Thoracic aorta (tissue), 2 donors: ENCODE measurements at places on chromosomes 6 and 20. TPM values are rescaled to one million over a fixed set of nuclear protein-coding genes. Genes with fewer than 3 reads are reported as not detected.

GRCh38 chr20:20834008-20834407, 121.6 kb upstream of the RALGAPA2 start:
- no peak for DNase-seq

GRCh38 chr6:73382462-73383113, 12.0 kb upstream of the DDX43 start:
- no peak for DNase-seq

- no peak for DNase-seq
Observed at GRCh38 chr20:933029-933428, 16.9 kb upstream of the ANGPT4 start.

DNA sequence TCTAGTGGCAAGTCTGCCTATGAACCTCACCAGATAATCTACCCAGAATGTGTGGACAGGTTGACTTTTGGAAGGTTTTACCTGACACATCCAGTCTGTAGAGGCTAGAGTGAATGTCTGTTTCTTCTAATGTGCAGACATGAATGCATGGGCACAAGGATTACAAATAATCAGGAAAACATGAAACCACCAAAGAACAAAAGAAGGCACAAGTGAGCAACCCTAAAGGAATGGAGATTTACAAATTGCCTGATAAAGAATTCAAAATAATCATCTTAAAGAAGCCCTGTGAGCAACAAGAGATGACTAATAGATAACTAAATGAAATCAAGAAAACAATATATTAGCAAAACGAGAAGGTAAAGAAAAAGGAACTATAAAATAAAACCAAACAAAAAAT, 876.1 kb upstream of the ADGRB3 start:
- DNase-seq, result no peak

DNA sequence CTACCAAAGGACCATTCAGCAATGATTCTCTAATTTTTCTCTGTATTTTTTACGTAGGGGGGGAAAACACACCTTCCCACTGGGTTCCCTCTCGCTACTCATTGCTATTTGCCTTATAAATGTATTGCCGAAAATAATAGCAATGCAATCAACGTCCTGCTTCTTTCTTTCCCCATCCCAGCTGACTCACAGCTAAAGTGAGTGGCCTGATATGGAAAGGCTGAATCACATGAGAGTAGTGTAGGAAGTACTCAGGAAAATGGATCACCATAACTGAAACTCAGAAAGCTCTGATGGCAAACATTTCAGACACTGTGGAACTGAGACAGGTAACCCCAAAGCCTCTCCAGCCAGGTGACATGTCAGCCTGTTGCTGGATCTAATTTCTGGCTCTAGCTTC, 49.3 kb upstream of the SRPK1 start:
- DNase-seq, result no peak

- no peak for DNase-seq
Observed at GRCh38 chr6:44569931-44570385, 182.5 kb downstream of the CDC5L start.

DNA sequence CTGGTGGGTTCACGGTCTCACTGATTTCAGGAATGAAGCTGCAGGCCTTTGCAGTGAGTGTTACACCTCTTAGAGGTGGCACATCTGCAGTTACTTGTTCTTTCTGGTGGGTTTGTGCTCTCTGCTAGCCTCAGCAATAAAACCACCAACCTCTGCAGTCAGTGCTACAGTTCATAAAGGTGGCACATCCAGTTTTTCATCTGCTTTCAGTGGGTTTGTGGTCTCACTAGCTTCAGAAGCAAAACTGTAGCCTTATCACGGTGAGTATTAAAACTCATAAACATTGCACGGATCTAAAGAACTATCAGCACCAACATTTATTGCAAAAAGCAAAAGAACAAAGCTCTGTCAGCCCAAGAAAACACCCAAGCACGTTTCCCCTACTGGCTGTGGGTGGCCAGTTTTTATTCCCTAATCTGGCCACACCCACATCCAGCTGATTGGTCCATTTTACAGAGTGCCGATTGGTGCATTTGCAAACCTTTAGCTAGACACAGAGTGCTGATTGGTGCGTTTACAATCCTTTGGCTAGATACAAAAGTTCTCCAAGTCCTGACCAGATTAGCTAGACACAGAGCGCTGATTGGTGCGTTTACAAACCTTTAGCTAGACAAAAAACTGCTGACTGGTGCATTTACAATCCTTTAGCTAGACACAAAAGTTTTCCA, 3.4 kb upstream of the TMEM14C start:
- no peak for DNase-seq

GRCh38 chr6:14791526-14791925, 454.3 kb upstream of the JARID2 start:
- no peak for DNase-seq

DNA sequence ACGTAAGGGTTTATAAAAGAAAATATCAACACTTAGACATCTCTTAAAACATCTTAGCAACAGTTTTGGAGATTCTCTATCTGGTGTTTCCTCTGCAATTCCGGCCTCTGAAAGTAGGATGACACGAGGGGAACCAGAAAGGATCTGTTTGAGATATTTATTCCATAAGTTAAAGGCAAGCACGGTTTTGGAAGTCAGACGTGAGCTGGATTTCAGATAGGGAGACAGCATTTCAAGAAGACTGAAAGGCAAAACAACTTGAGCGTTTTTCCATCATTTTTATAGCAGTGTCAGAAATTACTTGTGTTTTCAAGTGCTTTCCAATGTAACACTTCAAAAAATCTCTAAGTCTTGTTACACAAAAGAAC, 52.9 kb upstream of the BTN3A2 start:
- no peak for DNase-seq

GRCh38 chr6:162708971-162709370, 18.6 kb downstream of the PRKN start:
- no peak for DNase-seq

- no peak for DNase-seq
Observed at GRCh38 chr6:90446164-90446563, 140.7 kb downstream of the MAP3K7 start.

DNA sequence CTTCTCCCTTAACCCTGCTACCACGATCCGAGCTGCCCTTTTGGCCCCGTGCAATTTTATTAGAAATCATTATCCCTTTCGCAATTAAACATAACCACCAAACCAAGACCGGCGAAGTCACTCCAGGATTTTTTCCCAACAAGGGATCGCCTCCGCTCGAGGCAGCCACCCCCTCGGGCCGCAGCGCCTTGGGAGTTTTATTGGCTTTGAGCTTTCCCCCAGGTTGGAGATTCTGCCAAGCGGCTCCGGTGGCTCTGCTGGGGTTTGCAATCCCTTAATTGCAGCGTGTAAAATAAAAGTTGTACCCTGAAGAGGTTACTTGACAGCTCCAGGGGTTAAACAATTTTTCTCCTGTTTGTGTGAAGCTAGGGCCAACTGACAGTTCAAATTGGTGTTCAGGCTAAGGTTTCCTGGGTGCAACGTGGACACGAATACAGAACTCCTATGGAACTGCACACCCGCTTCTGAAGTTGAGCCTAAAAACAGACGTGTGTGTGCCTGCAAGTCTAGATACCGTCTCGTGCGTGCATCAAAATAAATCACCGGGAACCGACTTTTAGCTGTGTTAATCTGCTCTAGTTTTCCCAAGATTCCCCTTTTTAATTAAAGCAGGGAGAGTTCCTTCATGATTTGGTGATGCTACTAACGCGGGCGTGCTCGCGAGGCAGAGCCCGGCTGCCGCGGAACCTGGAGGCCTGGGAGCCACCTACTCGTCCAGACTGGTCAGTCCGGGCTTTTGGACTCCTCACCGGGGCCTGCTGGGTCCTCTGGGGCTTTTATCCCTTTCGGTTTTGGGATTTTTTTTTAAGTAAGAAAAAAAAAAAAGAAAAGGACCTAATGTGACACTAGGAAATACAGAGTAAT, 975 bp upstream of the TFAP2A start:
- no peak for DNase-seq

- DNase-seq, result no peak
Observed at GRCh38 chr6:64224819-64225218, 589.2 kb downstream of the PHF3 start.

DNA sequence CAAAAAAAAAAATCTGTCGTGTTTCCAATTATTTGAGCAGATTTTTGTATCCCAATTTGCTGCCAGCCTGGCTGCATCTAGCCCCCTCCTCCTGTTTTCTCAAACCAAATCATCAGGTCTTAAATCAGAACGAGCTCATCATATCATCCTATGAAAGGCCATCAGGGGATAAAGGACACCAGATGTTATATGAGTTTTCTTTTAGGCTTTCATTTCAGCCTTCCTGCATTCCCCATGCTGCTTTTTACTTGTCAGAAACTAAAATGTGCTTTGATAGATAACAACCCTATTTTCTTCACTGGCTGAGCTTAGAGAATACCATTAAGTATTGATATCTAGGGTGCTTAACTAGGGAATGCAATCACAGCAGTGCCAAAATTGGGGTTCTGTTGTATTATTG, 968.4 kb upstream of the SLC35B3 start:
- no peak for DNase-seq

The FNDC11 gene
- not detected for total RNA-seq

The OVOL2 gene
- total RNA-seq, result 0.71 TPM

The CALHM4 gene
- total RNA-seq, result not detected

The NRSN1 gene
- not detected for total RNA-seq

The VSTM2L gene
- total RNA-seq, result 0.68 TPM

The HLA-DRB1 gene
- total RNA-seq, result 80.3 TPM

The POPDC3 gene
- total RNA-seq, result not detected
